H1 (cell line): ENCODE measurements at places on chromosomes 2 and 18. TPM values are rescaled to one million over a fixed set of nuclear protein-coding genes. Genes with fewer than 3 reads are reported as not detected.
A peak's percentile ranks its signal among the peaks of the same experiment; 100 is the strongest.

GRCh38 chr2:109582928-109583895 lies 30.6 kb downstream of the SEPTIN10 start:
- no peaks in the 10 kb centered on the region for H3K4me1 ChIP-seq
- no peaks in the 10 kb centered on the region for H3K27me3 ChIP-seq
- H3K4me3 ChIP-seq = no peak overlapping the region

DNA sequence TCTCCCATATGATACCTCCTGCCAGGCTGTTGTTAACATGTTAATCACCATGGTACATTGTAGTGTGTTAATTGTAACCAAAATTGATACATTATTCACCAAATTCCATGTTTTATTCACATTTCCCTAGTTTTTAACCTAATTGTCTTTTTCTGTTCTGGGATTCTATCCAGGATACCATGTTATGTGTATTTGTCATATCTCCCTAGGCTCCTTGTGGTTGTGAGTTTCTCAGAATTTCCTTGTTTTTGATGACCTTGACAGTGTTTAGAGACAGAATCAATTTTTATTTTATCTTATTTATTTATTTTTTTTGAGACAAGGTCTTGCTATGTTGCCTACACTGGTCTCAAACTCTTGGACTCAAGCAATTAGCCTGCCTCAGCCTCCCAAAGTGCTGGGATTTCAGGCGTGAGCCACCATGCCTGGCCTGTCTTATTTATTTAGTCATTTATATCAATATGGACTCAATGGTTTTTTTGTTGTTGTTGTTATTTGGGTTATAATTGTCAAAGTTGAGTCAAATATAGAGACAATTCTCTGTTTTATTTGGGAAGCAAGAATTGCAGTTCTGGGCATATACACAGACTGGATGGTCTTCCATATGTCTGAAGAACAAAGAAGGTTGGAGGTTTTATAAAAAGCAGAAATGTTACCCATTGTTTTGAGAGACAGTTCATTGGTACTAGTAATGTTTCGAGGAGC lies 42.6 kb downstream of the INPP4A start:
- no peak for DNase-seq
- peaks cover 18% of the 10 kb centered on the region for H3K4me1 ChIP-seq
- H3K36me3 ChIP-seq = no peaks in the 10 kb centered on the region; the same call in 1 of the 2 replicates
- no peak overlapping the region for H3K27ac ChIP-seq
- no peaks in the 10 kb centered on the region for H3K27me3 ChIP-seq

- H3K4me1 ChIP-seq = no peaks in the 10 kb centered on the region
- DNase-seq = no peak
- H3K4me3 ChIP-seq = no peak overlapping the region
Measured at GRCh38 chr2:195214072-195214471, 443.0 kb upstream of the SLC39A10 start.

GRCh38 chr2:39620067-39620466 lies 45.6 kb upstream of the TMEM178A start:
- no peaks in the 10 kb centered on the region for H3K36me3 ChIP-seq
- no peak overlapping the region for H3K27ac ChIP-seq
- DNase-seq = no peak
- H3K27me3 ChIP-seq = no peaks in the 10 kb centered on the region
- no peaks in the 10 kb centered on the region for H3K4me1 ChIP-seq

- peaks cover 21% of the 10 kb centered on the region for H3K36me3 ChIP-seq
- H3K27me3 ChIP-seq = no peaks in the 10 kb centered on the region
- DNase-seq = no peak
- no peak overlapping the region for H3K27ac ChIP-seq
Measured at GRCh38 chr18:24238387-24238786, 99.5 kb downstream of the CABYR start.

Gene LYG1
- 0.86 TPM in 1 of 2 replicates, not detected in the other for total RNA-seq

Gene IL36RN
- not detected in 2 replicates for total RNA-seq

DNA sequence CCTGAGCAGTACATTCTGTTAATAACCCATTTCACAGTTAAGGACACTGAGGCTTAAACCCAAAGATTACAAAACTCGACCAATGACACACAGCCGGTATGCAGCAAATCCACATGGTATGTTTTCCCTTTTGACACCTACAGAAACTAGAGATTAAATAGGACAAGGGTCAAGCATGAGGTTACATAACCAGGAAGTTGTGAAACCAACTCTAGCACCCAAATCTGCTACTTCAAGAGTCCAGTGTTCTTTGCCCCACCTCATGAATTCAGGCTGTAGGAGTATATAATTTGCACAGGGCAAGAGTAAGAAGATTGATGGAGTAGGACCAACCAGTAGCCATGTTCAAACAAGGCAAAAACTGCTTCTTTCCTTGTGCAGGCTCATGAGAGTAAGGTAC lies 249.8 kb downstream of the BCL11A start:
- H3K4me1 ChIP-seq = peaks cover 5% of the 10 kb centered on the region; the same call in 1 of the 2 replicates
- H3K27ac ChIP-seq = no peak overlapping the region
- DNase-seq = no peak
- H3K36me3 ChIP-seq = no peaks in the 10 kb centered on the region

Gene LRRTM1
- total RNA-seq = 1.1 and 1.4 TPM in 2 replicates

Gene CRIM1
- total RNA-seq = 27.4 and 28.4 TPM in 2 replicates

DNA sequence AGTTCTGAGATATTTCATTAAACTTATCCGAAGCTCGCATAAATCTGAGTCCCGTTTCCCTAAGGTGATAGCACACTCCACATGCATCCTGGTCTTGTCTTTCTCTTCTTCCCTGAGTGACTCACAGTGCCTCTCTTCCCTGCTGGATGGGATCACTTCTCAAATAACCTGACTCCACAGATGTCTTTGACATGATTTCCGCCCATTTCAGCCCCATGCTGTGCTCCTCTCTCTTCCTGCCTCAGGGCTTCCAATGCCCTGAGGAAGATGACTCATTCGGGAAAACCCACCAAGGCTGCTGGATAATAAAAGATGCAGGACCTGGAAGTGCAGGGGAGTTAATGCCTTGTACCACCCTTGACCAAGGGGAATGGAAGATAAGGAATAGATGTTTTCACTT lies 441.7 kb upstream of the SOX11 start:
- no peak overlapping the region for H3K27ac ChIP-seq
- no peaks in the 10 kb centered on the region for H3K27me3 ChIP-seq
- H3K4me3 ChIP-seq = no peak overlapping the region
- no peak for DNase-seq
- no peaks in the 10 kb centered on the region for H3K36me3 ChIP-seq
- no peaks in the 10 kb centered on the region; the same call in 1 of the 2 replicates for H3K4me1 ChIP-seq

DNA sequence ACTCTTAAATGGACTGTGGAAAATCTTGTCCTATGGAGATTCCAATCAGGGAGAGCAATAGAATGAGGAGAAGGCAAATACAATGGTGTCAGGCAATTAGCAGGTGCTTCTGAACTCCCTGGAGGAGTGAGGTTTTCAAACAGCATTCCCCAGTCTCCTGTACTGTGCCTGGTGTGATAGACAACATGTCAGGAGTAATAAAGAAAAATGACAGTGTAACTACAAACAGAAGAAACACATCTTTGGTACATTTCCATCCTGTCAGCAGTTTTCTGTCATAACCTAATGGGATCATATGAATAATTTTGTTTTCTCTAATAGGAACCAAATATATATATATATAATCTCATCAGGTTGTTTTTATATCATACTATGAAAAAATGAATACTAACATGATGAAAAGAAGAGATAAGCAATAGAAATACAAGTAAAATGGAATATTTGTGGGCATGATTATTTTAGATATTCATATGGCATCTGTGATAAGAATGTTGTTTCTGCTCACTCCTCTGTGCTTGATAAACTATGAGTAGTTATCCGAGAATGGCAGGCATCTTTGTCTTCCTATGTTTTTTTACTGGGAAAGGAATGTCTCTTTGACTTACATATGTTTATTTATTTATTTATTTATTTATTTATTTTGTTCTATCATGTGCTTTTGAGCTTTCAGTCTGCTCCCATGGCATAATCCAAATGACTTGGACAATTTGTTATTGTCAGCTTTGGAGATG lies 441.7 kb downstream of the TXNL1 start:
- H3K27ac ChIP-seq = no peak overlapping the region
- H3K4me3 ChIP-seq = no peak overlapping the region
- no peak for DNase-seq
- no peaks in the 10 kb centered on the region for H3K36me3 ChIP-seq

Gene AOX1
- total RNA-seq = 4.9 and 5.6 TPM in 2 replicates

Gene DNAJC10
- 121 and 128 TPM in 2 replicates for total RNA-seq

DNA sequence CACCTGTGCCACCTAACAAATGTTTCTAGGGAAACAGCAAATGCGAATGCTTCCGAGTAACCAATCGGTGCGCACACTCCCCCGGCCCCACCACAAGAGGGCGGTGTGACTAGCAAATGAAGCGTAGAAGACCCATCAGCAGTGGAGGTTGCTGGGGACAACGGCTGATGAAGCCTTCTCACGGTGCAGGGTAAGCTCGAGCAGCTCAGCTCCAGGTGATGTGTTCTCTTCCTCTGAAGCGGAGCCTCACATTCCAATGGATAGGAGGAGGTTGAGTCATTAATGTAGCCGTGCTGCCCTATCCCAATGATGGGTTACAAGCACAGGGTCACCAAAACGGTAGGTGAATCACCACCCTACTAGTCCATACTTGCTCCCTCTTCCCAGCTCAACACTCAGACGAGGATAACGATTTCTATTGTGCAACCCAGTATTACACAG lies 127.6 kb upstream of the TWIST2 start:
- no peak overlapping the region for H3K4me3 ChIP-seq
- H3K27ac ChIP-seq = no peak overlapping the region

DNA sequence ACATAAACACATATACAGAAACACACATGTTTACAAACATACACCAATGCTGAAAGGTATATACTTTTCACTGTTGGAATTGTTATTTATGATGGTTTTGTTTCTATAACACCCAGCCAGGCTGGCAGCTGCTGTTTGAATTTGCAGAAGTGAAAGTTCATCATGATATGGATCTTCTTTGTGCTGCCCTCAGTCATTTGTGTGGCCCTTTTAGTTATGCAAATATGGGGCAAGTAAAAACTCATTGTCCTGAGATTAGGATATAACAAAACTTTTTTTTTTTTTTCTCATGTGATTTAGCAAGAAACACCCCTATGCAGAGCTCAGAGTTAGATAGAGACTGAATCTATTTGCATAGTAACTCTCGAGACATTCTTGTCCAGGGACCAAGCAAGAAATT lies 714.1 kb downstream of the KCNJ3 start:
- H3K4me3 ChIP-seq = no peak overlapping the region
- H3K27ac ChIP-seq = no peak overlapping the region
- H3K27me3 ChIP-seq = peaks cover 2% of the 10 kb centered on the region; the same call in 1 of the 2 replicates
- peaks cover 1% of the 10 kb centered on the region; the same call in 1 of the 2 replicates for H3K4me1 ChIP-seq
- DNase-seq = no peak

DNA sequence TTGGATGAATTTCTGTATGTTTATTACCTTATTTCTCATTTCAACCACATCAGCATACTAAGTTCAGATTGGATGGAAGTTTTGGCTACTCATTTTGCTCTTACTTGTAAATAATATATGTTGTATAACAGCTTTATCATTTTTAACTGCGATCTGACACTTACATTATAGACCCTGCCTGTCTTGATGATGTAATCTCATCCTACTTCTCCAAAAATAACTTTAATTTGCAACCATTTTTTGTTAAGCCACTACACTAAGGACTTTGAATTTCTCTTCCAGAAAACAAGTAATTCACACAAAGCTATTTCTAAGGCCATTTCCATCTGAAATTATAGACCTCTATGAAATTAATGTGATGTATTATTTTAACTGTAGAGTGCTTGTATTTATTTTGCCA lies 240.7 kb downstream of the WDR7 start:
- no peak overlapping the region for H3K4me3 ChIP-seq
- no peak overlapping the region for H3K27ac ChIP-seq
- H3K27me3 ChIP-seq = no peaks in the 10 kb centered on the region
- no peaks in the 10 kb centered on the region for H3K4me1 ChIP-seq
- DNase-seq = no peak

DNA sequence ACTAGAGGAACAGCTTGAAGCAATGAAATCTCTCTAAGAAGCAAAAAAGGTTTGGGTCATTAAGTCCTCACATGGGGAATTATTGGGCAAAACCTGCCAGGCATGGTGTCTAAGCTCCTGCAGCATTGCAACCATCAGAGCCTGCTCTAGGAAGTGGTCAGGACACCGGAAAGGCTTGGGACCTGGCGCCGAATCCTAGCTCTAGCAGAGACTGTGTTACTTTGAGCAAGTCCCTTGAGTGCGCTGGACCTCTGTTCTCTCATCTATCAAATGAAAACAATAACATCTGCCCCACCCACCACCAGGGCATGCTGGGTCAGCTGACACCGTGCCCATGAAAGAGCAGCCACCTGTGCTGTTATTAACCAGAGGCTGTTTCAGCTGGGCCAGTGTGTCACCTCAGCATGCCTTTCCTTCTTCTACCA lies 6.3 kb downstream of the TMEM127 start:
- no peaks in the 10 kb centered on the region for H3K27me3 ChIP-seq
- no peak overlapping the region for H3K27ac ChIP-seq
- H3K4me1 ChIP-seq = no peaks in the 10 kb centered on the region; the same call in 1 of the 2 replicates
- H3K4me3 ChIP-seq = no peak overlapping the region
- no peak for DNase-seq

DNA sequence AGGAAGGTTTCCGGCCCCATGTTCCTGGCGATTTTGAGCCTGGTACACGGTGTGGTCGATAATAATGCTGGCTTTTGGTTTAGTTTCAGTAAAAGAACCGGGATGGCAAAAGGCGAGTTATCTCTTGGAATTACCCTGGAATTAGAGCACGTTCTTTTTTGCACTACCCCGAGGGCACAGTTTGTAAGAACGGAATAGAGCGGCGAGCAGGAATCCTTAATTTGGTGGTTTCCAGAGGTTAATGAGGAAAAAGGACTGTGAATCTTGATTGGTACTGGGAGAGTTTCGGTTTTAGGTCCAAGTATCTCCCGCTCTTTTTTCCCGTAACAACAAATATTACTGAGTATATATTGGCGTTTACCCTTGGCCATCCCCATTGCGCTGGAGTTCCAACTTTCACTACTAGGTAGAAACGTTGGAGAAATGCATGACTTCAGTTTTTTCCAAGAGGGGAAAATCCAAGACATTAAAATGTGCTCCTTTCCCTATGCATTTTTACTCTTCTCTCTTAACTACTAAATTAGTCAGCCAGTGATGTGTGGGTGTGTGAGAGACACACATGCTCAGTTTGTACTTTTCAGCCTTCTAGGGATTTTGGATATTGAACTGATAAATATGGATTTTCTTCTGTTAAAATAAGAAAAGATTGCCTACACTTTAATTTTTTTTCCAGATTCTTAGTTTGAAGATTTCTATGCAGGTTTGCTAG lies 160.8 kb downstream of the AGPS start:
- peak overlapping the region; percentile 99 for H3K27ac ChIP-seq
- H3K4me3 ChIP-seq = peak overlapping the region; percentile 98
- DNase-seq = no peak

GRCh38 chr2:221133941-221134340 lies 438.2 kb downstream of the EPHA4 start:
- no peak for DNase-seq
- no peaks in the 10 kb centered on the region for H3K4me1 ChIP-seq
- H3K27me3 ChIP-seq = no peaks in the 10 kb centered on the region
- H3K27ac ChIP-seq = no peak overlapping the region
- no peak overlapping the region for H3K4me3 ChIP-seq

Gene TRIM54
- total RNA-seq = 3.9 and 4.2 TPM in 2 replicates

Gene UGT1A8
- total RNA-seq = not detected in 2 replicates

GRCh38 chr2:85760371-85760770 lies 6.6 kb downstream of the ATOH8 start:
- no peaks in the 10 kb centered on the region for H3K36me3 ChIP-seq
- H3K27ac ChIP-seq = no peak overlapping the region
- peaks cover 12% of the 10 kb centered on the region for H3K4me1 ChIP-seq
- no peak overlapping the region for H3K4me3 ChIP-seq
- DNase-seq = no peak

Gene MC5R
- 0.31 and 0.37 TPM in 2 replicates for total RNA-seq

GRCh38 chr2:118632921-118633320 lies 214.5 kb downstream of the EN1 start:
- H3K27me3 ChIP-seq = no peaks in the 10 kb centered on the region
- peaks cover 6% of the 10 kb centered on the region; the same call in 1 of the 2 replicates for H3K4me1 ChIP-seq
- H3K36me3 ChIP-seq = no peaks in the 10 kb centered on the region
- no peak for DNase-seq
- H3K27ac ChIP-seq = no peak overlapping the region
- H3K4me3 ChIP-seq = no peak overlapping the region
